ENCODE measurements at places on chromosomes 5 and 9.
A peak's percentile ranks its signal among the peaks of the same experiment; 100 is the strongest.

DNA sequence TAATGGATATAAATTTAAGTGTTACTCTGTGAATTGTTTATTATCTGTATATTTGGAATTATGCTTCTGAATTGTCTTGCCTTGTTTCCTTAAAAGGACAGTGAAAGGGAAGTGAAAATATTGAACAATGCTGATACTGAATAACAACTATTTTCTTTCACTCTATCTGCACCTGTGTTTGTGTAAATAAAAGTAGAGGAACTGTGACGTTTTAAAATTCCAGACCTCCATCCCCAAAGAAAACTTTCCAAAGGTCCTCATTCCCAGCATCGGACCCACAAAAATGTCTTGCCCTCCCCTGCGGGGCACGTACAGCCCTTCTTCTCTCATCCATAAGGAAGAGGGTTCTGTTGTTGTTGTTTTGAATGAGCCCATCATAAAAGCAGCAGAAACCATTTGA lies 100.0 kb downstream of the NLN start:
- DNase-seq, result no peak

DNA sequence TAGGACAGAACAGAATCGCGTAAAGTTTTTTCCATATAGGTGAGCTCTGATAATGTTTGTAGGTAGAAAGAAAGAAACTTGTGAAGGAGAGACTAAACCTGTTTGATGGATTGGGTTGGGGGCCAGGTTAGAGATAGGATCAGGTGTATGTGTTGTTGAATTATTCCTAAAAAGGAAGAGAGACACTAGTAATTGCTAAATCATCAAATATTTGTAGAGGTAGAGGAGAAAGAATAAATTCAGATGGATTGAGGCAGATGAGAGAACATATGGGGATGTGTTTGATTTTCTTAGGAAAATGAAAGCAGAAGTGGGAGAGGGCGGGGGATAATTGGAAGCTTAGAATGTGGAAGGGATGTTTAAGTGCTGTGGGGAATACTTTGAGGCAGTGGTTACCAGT lies 7.7 kb downstream of the ZCCHC7 start:
- no peak for DNase-seq

GRCh38 chr5:80754900-80755299 lies 100.1 kb upstream of the DHFR start:
- no peak for DNase-seq

DNA sequence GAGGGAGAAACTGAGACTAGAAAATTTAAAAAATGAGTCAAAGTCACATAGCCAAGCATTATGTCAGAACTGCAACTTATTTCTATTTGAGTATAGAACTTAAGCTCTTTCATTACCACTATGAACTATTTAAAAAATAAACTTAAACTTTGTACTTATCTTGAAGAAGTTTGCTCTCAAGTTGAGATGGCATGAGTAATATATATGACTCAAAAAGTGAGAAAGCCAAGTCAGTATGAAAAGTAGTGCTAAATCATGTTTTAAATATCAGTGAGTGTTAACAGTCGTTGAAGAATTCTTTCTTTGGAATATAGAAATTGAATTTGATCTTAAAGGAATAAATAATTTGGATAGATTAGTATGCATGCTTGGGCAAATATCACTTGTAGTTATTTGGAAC lies 36.3 kb upstream of the CDH10 start:
- DNase-seq, result no peak

DNA sequence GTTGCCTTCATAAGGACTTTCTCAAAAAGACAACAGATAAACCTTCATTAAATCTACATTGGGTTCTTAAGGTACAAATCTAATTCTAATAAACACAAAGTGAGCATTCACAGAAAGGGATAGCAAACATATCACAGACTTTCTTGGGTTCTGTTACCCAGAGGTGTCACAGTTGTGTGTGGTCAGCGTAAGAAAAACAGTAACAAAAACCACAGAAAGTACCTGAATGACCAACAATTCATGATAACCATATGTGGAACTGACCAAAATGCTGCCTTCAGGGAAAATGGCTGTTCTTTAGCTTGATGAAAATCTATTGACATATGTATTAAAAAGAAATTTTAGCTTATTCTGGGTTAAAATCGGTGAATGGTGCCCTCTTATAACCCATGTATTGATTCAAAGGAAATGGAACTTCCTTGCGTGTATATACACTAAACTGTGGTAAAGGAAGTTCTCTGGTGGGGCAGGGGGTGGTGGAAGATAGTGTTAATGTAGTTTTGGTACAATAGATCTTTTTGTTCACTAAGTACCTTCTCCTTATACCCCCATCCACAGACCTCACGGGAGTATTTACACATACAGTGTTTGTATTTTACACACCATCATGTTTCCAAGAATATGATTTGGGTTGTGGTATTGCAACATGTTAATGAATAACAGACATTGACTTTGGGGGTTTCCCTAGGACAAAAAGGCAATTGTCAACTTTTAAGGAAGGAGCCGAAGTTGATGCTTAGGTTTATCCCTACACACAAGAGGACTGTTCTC lies 152.5 kb downstream of the APBA1 start:
- DNase-seq, result no peak

GRCh38 chr5:77010243-77010642 lies 20.0 kb upstream of the AGGF1 start:
- DNase-seq, result no peak

GRCh38 chr9:25418974-25419373 lies 259.3 kb downstream of the TUSC1 start:
- DNase-seq, result no peak

DNA sequence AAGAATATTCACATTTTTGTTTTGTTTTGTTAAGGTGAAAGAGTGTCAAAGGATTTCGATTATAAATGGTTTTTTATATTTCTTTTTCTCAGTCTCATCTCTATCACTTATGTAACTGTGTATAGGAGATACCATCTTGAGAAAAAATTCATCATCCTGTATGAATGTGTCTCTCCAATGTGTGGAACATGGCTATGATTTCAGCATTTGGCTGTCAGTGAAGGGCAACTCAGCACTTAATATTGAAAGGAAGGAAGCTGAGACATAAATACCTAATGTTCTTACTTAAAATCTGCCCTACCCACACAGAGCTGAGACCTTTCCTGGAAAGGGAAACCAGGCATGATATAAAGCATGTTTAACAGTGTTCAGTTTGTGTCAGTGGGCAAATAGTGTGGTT lies 474.2 kb upstream of the RIOK2 start:
- no peak for DNase-seq

DNA sequence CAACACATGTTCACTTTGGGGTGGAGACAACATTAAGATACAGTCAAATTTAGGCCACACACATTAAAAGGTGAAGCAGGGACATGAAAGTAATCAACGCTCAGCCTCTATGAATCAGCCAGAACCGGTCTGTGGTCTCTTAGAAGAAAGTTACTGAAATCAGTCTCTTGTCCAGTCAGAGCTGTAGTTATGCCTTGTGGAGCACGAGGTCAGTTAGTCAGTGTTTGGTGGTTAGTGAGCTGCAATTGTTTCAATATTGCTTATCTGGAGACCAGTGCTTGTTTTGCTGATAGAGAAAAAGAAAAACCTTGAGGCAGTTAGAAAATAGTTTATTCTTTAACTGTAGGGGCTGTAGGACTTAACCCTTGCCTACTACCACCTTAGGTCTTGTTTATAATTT lies 157.8 kb upstream of the RASEF start:
- no peak for DNase-seq

- no peak for DNase-seq
These were observed 4.9 kb upstream of the KIF4B start for GRCh38 chr5:155008669-155009068.

- no peak for DNase-seq
These were observed 124.3 kb downstream of the GCNT1 start for GRCh38 chr9:76583256-76583655.

- DNase-seq, result no peak
These were observed 88.6 kb upstream of the RASGRF2 start for GRCh38 chr5:80871541-80871961.

GRCh38 chr9:7690014-7690413 lies 109.6 kb downstream of the DMAC1 start:
- no peak for DNase-seq

DNA sequence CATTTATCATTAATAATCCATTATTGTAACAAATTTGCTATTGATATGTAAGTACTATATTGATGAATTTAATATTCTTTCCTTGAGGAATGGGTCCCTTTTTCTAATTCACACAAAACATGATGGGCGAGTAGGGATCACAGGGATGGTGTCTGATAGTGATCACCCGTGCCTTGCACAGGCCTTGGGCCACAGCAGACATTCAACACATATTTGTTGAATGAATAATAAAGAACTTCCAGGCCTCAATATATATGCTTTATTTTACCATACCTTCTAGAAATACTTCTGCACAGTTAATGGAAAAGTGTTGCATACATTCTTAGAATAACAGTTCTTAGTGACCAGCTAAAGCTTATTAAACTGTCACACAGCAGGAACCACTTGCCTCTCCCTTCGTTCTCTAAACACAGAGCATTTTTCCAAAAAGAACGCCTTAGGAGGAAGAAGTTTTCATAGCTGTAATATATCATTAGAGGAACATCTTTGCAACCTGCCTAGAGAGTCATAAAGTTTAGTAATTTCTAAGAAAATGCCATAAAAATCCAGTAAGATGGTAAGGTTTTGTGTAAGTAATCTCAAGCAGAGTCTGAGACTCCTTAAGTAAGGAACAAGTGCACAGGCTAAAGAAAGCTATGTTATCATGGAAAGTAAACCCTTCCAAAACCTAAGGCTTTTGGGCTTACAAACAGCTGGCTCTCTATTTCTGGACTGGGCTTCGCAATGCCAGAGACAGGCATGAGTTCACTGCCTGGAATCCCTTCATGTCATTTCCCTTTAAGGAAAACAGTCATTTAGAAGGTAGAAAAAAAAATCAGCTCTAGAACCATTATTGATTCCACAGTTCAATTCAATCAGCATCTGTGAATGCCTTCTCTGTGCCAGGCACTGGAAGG lies 17.7 kb downstream of the TTLL11 start:
- DNase-seq, result no peak

DNA sequence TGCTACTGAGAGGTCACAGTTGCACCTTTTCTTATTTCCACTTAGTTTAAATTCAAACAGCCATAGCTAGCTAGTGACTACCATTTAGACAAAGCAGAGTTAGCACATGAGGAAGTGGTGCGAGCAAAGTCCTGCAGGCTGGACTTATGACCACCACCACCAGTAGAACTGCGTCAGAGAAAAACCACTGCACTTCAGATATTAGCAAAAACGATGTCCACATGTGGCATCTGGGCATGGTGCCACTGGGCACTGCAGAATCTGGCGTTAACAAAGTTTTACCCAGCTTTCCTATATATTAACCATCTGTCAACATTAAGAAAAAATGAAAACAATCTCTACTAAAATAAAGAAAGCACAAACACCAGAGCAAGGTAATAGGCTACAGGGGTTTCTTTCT lies 80.1 kb downstream of the SPTLC1 start:
- no peak for DNase-seq

DNA sequence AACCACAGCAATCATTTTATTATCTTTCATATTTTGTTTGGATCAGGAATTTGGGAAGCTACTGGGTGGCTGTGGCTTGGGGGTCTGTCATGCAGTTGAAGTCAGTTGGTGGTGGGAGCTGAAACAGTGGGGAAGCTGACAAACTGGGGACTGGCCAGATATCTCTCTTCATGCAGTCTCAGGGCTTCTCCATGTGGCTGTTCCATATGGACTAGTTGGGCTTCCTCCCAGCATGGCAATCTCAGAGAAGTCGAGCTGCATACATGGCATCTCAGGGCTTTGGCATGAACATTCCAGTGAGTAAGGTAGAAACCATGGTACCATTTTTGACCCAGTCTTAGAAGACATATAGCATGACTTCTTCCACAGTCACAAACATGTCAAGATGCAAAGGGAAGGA lies 274.8 kb downstream of the ENC1 start:
- DNase-seq, result no peak

DNA sequence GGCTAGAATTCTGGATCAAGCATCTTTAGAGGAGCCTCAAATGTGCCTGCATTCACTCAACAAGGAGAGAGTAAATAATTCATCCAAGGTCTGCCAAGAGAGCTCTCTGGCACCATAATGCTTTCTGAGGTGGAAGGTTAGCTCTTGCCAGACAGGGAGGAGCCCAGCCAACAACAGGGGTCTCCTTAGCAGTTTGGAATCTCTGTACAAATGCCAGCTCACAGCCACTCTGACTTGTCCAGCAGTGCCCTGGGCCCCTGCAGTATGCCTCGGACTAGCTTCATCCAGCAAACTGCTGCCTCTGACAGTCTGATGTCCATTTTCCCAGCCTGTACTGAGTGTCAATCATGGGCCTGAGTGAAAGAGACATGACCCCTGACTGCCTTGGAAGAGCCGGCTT lies 127.2 kb upstream of the SLC44A1 start:
- DNase-seq, result no peak

DNA sequence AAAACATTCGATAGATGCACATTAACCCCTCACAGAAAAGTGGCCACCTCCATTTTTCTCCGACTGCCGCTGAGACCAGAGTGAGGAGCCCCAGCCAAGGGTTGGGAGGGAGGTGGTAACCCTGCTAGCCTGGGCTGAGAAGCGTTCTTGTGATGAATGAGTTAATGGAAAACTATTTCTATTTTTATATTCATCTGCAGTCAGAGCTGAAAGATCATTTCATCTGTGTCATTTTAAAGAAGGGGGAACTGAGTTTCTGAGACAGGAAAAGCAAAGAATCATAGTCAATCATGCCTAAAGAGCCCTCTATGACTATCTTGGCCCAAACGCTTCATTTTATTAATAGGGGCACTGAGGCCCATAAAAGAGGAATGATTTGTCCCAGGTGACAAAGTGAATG lies 229.5 kb downstream of the PAPPA start:
- DNase-seq, result no peak

- no peak for DNase-seq
These were observed 617.6 kb downstream of the IRX1 start for GRCh38 chr5:4212981-4213819.

DNA sequence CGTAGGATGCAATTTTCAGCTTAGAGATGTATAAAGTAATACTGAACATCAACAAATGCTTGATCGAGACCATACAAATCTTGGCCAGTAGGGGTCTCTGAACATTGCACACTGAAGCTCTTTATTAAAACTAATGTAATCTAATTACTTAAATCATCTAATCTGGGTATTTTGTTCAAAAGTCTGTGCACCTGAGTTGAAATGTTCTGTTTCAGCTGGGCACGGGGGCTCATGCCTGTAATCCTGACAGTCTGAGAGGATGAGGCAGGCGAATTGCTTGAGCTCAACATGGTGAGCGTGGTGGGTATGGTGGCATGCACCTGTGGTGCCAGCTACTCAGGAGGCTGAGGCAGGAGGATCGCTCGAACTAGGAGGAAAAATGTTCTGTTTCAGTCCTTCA lies 41.0 kb downstream of the ESM1 start:
- DNase-seq, result peak; percentile 38

DNA sequence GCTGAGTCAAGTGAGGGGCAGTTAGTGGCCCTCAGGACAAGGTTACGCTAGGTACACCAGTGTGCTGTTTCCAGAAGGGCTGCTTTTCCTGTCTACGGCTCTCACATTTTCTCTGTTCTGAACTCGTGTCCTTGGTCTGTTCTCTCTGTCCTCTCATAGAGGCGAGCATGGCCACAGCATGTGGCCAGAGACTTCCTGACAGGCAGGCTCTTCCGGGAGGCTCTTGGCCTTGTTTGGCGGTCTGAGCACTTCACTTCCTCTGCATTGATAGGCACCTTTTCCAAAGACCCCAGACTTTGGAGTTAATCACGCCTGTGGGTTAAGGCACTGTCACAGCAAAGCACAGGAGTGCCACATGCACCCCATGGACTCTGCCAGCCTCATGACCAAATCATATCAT lies 1.2 kb downstream of the CKMT2 start:
- no peak for DNase-seq
